ENCODE measurements at places on chromosomes 12 and 14.

GRCh38 chr12:75553836-75554555 is 42.6 kb upstream of the KRR1 start:
- DNase-seq = no peak

DNA sequence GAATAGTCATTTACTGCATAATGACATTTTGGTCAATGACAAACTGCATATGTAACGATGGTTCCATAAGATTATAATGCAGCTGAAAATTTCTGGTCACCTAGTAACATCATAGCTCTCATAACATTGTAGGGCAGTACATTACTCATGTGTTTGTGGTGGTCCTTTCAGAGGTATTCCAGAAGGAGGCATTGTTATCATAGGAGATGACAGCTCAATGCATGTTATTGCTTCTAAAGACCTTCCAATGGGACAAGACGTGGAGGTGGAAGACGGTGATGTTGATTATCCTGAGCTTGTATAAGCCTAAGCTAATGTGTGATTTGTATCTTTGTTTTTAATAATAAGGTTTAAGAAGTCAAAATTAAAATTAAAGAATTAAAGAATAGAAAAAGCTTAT is 43.8 kb upstream of the TSPAN11 start:
- no peak for DNase-seq

GRCh38 chr12:19323805-19324204 is 115.5 kb upstream of the AEBP2 start:
- DNase-seq = no peak

GRCh38 chr12:85866986-85867776 is 6.9 kb upstream of the NTS start:
- DNase-seq = no peak

DNA sequence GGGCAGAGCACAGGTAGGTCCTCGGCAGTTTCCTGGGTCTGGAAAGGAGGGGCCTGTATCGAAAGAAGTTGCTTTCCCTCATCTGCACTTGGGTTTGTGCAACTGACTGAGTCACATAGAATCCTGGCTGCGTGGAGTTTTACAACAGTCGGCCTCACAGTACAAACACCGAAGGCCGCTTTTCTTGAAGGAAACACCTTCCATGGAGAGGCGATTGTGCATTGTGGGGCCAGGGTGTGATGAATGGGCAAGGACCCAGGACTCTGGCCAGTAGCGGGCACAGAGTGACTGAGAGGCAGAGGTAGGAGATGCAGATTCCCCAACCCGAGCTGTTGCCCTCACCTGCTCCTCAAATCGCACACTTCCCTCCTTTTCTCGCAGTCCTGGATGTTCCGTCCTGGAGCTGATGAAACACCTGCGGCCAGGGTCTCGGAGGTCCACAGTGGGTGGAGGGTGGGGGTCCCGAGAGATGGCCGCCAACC is 7.7 kb downstream of the CCND2 start:
- no peak for DNase-seq

DNA sequence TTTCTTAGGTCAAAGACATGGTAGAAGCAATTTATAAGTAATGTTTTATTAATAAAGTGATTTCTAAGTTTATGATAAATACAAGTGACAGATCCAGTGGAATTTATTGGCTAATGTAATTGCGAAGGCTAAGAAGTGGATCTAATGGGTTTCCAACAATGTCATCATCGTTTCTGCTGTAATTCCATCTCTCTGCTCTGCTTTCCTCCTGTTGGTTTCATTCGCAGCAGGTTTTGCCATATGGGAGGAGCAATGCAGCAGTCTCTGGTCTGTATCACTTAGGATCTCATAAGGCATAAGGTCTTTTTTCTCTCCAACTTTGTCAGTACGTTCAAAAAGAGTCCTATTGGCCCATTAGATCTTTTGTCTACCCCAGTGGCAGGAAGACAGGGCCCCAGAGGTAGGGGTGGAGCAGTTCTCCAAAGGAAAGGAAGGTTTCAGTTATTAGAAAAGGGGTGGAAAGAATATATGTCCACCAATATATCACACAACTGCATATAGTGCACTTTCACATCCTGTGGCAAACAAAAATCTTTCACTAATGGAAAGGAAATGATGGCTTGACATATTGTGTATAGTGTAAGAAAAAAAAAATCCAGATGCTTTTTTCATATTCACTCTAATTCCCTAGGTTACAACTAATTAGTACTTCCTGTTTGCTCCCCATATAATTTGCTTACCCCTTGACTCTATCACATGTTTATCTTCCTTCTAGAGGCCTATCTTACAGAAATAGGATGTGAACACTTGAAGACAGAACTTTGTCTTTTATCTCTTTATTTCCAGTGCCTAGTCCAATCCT is 451.3 kb downstream of the ZFP36L1 start:
- no peak for DNase-seq

GRCh38 chr14:44180975-44181374 is 326.1 kb downstream of the FSCB start:
- DNase-seq = no peak

DNA sequence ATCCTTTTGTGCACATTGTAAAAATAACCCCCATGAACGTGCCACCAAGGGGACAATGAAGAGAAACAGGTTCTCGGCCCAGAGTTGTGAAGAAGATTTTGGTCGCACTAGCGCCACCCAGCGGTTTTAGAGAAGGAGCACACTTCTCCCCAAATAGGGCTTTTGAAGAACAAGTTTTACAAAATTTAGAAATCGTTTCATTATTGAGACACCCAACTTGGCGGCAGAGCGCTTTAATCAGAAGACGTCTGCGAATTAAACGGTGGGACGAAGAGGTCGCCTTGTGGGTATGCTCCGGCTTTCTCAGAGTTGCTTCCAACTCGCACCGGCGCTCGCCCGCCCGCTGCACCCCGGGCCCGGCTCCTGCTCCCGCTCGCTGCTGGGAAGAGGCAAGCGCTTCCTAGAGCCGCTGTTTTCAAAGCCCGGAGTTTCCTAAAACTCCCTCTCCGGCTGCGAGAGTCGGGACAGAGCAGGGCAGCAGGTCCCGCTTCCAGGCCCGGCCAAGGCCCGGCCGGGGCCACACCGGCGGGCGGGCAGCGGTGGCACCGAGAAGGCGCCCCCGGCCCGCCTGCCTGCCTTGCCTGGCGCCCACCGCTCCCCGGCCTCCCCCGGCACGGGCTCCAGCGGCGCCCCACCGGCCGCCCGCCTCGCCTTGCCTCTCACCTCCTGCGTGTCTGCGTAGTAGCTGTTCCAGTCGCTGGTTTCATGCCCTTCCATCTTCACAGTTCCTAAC is 645 bp downstream of the FOXA1 start:
- DNase-seq = peak; percentile 5

All from CD14-positive monocyte (primary cell).